ENCODE measurements at places on chromosomes 4 and X. TPM values are rescaled to one million over a fixed set of nuclear protein-coding genes. Genes with fewer than 3 reads are reported as not detected.

CT45A2 gene
- polyA plus RNA-seq, result not detected

GLOD5 gene
- polyA plus RNA-seq, result 0.99 TPM

KLHL13 gene
- 1.1 TPM for polyA plus RNA-seq

CYLC1 gene
- not detected for polyA plus RNA-seq

HPGDS gene
- polyA plus RNA-seq, result 0.52 TPM

SPON2 gene
- polyA plus RNA-seq, result 10.1 TPM

CDKL2 gene
- 0.15 TPM for polyA plus RNA-seq

CITED1 gene
- 1.4 TPM for polyA plus RNA-seq

AWAT2 gene
- not detected for polyA plus RNA-seq

GRIA2 gene
- polyA plus RNA-seq, result 6.0 TPM

P2RY8 gene
- polyA plus RNA-seq, result 0.38 TPM

SLC35A2 gene
- polyA plus RNA-seq, result 16.0 TPM

MAB21L2 gene
- polyA plus RNA-seq, result 0.12 TPM

SCML2 gene
- 2.9 TPM for polyA plus RNA-seq

OTUD6A gene
- not detected for polyA plus RNA-seq

RPS6KA3 gene
- polyA plus RNA-seq, result 15.0 TPM

PDZD4 gene
- polyA plus RNA-seq, result 8.4 TPM

CXCL10 gene
- 0.19 TPM for polyA plus RNA-seq

CENPVL1 gene
- polyA plus RNA-seq, result not detected

USP9X gene
- polyA plus RNA-seq, result 13.5 TPM

CT83 gene
- not detected for polyA plus RNA-seq

KCND1 gene
- 0.84 TPM for polyA plus RNA-seq

UGT2B10 gene
- not detected for polyA plus RNA-seq

FATE1 gene
- polyA plus RNA-seq, result not detected

XPNPEP2 gene
- 0.27 TPM for polyA plus RNA-seq

CLTRN gene
- polyA plus RNA-seq, result 3.3 TPM

HERC5 gene
- polyA plus RNA-seq, result 2.2 TPM

COL4A5 gene
- 0.92 TPM for polyA plus RNA-seq

UGDH gene
- 7.0 TPM for polyA plus RNA-seq

AREG gene
- polyA plus RNA-seq, result 0.82 TPM

DCHS2 gene
- polyA plus RNA-seq, result 0.04 TPM

Data from pancreas (tissue), 10 donors.